GM12865 (cell line): ENCODE measurements at places on chromosomes 5 and 9.

DNA sequence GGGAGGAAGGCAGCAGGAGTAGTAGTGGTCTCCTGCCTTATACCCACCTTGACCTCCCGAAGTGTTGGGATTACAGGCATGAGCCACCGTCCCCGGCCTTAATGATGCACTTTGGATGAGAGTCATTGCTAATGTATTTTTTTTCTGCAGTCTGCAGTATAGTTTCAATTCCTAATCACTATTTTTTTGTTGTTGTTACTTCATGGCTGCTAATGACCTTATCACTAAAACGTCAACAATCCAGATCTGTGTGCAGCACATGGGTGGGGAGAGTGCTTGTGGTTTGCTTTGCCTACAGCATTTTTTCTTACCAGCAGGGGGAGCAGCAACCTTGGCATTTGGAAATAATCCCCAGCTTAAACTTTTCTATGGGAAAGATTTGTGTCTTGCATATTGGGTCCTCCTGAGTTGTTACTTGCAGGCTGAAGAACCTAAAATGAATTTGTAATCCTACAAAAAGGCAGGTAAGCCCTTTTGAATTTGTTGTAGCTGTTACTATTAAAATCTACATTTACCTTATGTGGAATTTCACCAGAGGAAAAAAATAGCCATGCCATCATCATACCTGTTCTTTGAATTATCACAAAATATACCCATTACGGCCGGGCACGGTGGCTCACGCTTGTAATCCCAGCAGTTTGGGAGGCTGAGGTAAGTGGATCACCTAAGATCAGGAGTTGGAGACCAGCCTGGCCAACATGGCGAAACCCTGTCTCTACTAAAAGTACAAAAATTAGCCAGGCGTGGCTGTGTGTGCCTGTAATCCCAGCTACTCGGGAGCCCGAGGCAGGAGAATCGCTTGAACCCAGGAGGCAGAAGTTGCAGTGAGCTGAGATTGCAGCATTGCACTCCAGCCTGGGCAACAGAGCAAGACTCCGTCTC is 6.3 kb upstream of the MED7 start:
- peak; percentile 83 for DNase-seq

GRCh38 chr5:82785882-82786509 is 291.2 kb downstream of the TMEM167A start:
- no peak for DNase-seq

- DNase-seq: no peak
Observed at GRCh38 chr9:70053864-70054263, 10.2 kb downstream of the MAMDC2 start.

DNA sequence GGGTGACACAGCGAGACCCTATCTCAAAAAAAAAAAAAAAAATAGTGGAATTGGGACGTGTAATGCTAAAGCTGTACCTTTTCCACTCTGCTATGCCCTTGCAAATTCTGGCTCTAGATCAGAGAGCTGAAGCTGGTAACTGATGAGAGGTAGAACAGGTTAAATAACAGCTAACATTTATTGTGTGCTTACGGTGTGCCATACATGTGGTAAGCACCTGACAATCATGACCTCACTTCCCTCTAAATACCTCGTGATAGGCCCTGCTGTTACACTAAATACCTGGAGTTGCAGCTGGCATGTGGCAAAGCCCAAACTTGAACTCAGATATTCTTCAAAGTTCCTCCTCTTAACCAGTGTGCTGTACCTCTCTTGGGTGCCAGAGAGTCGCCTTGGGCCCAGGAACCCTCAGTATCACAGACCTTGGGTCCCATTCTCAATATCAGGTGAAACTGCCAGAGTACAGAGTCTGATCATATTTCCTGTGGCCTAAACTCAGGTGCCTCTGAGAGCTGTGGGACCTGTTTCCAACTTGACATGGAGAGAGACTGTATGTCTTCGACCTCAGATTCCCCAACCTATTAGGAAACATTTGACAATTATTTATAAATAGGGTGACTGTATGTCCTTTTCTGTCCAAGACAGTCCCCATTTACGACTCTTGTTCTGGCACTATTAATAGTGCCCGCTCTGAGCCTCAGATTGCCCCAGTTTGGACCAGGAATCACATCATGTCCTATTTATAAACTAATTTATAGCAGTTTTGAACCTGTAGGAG is 4.8 kb downstream of the ARL10 start:
- no peak for DNase-seq

GRCh38 chr9:21559402-21560280 is 77.5 kb upstream of the IFNE start:
- peak; percentile 16 for DNase-seq

DNA sequence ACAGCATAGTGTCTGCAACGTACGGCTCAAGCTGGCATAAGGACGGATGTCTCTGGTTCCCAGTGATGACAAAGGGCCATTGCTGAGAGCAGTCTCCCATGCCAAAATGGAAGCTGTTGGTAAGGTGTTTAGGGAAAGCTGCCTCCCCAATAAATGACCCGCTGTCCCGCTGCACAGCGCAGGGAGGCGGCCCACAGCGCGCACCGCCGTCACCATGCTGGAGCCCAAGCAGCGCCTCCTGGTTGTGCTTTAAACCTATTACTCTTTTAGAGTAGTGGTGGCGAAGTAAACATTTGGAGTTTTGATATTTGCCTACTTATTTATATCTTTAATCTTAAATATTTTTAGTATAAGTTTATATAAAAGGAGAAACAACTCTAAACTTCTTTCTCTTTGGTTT is 70.4 kb upstream of the C5orf63 start:
- no peak for DNase-seq

DNA sequence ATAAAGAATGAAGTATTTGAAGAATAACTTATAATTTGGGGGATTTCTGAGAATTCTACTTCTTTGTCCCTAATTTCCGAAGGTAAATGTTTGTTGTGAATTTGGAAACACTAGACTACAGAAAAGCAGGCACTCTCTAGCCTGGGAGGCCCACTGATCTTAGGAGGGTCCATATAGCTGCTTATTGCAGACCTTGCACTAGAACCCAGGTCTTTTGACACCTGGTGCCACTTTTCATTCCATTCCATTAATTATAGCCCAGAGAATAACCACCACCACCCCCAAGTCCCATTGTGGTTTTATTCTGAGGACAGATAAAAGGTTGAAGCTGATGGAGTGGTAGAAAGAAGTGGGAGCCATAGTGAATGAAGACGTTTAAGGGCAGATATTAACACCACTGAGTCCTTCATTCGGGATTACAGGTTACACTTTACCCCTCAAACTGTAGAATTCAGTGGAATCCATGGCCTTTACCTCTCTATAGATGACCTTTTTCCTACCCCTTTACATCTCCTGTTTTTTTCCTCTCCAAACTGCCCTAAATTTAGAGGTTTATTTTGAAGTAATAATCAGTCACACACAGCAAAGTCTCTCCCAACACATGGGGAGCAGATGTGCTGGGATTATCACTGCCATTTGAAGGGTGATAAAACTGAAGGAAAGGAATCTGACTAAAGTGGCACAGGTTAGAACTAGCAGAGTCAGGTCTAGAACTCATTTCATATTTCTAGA is 12.0 kb upstream of the PSMD5 start:
- DNase-seq: no peak

GRCh38 chr9:5435912-5436311 is 1.8 kb downstream of the PLGRKT start:
- DNase-seq: no peak

- no peak for DNase-seq
Observed at GRCh38 chr9:135819905-135820304, 87.4 kb downstream of the CAMSAP1 start.
